ENCODE measurements at places on chromosomes 16 and 17. TPM values are rescaled to one million over a fixed set of nuclear protein-coding genes. Genes with fewer than 3 reads are reported as not detected.

GRCh38 chr17:12342161-12342560, 321.5 kb downstream of the MAP2K4 start:
- DNase-seq: no peak

DNA sequence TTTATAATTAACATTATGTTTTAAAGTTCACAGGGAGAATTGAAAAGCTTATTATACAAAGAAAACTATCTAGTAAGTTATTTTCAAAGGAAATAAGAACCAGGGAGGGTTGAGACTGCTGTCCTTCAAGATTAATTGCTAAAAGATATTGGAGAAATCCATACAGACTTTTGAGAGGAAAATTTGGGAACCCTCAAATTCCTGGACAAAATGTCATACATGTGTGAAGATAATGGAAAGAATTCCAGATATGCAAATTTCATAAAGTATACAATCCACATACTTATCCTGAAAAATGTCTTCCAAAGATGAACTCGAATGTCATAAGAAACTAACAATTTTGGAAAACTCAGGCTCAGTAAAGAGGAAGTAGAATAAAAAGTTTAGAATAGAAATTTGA, 213.8 kb downstream of the HS3ST3A1 start:
- no peak for DNase-seq

DNA sequence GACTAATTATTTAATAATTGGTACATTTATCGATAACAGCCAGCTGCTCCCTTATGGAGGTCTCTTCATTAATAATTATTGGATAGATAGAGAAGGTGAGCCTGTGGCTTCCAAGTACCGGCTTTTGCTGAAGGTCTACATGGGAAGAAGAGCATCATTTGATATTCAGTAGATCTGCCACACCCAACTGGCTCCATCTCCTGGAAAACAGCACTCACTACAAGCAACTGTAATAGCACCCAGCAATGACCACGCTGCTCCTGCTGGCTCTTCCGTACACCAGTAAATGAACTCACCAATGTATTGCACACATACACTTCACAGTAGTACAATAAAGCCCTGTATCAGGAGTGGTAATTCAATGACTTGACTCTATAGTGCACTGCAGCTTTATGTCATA, 19.5 kb downstream of the MARVELD3 start:
- DNase-seq: no peak

The RGS11 gene
- not detected for total RNA-seq

The INCA1 gene
- total RNA-seq: 0.23 TPM

Measured in activated CD8-positive, alpha-beta memory T cell treated with anti-CD3 and anti-CD28 coated beads, Interleukin-2, amount 10 ng/mL, durations not matched to agents 7 days and 5 days (primary cell).